ENCODE measurements at places on chromosomes 16 and 17.

- no peak for DNase-seq
These were observed 52.8 kb downstream of the CDH11 start for GRCh38 chr16:65069065-65069464.

DNA sequence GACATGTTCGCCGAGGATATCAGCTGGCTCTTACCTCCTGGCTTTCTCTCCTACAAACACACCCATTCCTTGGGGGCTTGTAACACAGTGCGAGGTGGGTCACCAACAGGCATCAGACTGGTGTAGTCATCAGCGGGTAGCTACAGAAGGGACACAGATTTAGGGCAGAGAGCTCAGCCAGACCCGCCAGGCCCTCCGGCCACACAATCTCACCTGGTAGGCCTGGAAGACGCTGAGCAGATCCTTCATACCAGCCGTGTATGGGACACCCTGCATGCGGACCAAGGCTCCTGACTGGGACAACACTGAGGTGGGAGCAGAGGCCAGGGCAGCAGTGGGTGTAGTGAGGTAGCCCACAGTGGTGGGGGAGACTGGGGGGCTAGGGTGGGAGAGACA, 5.8 kb downstream of the ESRP2 start:
- no peak for DNase-seq

GRCh38 chr16:17395849-17396480, 74.8 kb downstream of the XYLT1 start:
- DNase-seq = no peak

GRCh38 chr17:17440010-17440843, 36.6 kb upstream of the MED9 start:
- no peak for DNase-seq

DNA sequence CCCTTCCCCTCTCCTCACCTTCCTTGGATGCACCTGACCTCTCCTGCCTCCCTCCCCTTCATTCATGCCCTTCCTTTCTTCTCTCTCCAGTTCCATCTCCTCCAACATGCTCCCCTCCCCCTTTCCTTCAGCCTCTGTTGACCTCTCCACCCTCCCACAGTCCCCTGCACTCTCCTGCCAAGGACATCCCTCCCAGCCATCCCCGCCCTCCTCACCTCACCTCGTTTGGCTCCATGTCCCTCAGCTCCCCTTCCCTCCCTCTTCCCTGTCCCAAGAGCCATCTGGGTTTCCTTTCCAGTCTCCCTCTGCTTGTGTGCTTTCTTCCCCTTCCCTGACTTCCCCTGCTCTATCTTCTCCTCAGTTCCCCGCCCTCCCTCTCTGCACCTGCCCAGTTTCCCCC, 819.7 kb downstream of the KCNJ18 start:
- DNase-seq = no peak

DNA sequence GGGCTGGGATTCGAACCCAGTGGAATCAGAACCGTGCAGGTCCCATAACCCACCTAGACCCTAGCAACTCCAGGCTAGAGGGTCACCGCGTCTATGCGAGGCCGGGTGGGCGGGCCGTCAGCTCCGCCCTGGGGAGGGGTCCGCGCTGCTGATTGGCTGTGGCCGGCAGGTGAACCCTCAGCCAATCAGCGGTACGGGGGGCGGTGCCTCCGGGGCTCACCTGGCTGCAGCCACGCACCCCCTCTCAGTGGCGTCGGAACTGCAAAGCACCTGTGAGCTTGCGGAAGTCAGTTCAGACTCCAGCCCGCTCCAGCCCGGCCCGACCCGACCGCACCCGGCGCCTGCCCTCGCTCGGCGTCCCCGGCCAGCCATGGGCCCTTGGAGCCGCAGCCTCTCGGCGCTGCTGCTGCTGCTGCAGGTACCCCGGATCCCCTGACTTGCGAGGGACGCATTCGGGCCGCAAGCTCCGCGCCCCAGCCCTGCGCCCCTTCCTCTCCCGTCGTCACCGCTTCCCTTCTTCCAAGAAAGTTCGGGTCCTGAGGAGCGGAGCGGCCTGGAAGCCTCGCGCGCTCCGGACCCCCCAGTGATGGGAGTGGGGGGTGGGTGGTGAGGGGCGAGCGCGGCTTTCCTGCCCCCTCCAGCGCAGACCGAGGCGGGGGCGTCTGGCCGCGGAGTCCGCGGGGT, at the start of gene CDH1:
Gene CDH1 (plus strand): TSS at position 247 of the 684 bp plus-strand sequence. CDS start 124 bp downstream, at position 371.
- DNase-seq = no peak

- no peak for DNase-seq
These were observed 357.8 kb downstream of the GRIN2A start for GRCh38 chr16:9824200-9825068.

GRCh38 chr17:34173241-34173640, 81.8 kb upstream of the CCL2 start:
- DNase-seq = no peak

GRCh38 chr17:43171586-43172487, 823 bp downstream of the NBR1 start:
- DNase-seq = peak; percentile 49

DNA sequence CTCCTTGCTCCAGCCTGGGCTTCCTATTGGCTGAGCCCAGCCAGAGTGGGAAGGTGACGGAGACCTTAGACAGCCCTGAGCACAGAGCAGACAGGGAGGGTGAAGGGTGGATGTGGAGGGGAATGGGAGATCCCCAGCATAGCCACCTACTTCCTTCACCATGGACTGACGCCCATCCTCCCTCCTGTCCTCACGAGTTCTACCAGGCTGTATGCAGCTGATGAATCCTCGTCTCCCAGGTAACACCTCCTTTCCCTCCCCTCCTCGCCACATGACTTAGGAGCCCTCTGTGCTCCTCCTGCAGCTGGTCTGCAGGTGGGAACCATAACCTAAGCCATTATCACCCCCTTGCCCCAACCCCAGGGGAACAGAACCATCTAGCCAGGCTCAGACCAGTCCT, 9.0 kb upstream of the CRHR1 start:
- DNase-seq = no peak

DNA sequence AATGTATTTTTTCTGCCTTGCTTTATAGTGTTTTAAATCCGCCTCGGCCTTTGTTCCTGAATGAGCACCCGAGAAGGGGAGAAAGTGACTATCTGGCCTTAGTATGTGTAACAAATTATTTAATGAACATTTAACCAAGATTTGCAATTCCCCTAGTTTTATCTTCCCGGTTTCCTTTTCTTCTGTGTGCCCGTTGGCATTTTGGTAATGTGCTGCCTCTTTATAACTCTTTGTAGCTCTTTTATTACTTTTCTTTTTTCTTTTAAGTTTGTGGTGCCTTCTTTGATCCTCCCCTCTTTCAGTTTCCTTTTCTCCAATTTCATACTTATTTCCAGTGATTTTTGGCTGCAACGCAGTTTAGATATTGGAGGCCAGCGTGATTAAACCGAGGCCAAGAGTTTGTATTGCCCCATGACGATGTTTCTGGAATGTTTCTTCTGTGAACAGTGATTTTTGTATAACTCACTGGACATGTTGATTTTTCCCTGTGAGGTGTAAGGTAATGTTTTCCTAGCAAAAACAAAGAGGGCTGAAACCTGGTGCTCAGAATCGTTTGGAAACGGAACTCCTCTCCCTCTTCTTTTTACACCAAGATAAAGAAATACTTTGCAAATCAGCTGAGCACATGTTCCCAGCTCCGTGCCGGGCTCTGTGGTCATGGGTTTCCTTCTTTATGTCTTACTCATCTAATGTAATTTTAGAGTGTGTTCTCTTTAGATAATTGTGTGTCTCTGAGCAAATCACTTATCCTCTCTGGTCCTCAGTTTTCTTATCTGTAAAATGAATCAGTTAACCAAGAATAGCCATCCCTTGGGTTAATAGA, 344.3 kb downstream of the WWOX start:
- DNase-seq = no peak

- DNase-seq = peak; percentile 91
These were observed at the start of gene B3GNT9 for GRCh38 chr16:67150833-67151396. B3GNT9 (minus strand) TSS chr16:67150998; CDS start chr16:67150485, 513 bp downstream.

- peak; percentile 34 for DNase-seq
These were observed 103.4 kb downstream of the ZNF778 start for GRCh38 chr16:89320782-89321501.

- no peak for DNase-seq
These were observed 222.0 kb downstream of the HS3ST3B1 start for GRCh38 chr17:14522795-14523387.

DNA sequence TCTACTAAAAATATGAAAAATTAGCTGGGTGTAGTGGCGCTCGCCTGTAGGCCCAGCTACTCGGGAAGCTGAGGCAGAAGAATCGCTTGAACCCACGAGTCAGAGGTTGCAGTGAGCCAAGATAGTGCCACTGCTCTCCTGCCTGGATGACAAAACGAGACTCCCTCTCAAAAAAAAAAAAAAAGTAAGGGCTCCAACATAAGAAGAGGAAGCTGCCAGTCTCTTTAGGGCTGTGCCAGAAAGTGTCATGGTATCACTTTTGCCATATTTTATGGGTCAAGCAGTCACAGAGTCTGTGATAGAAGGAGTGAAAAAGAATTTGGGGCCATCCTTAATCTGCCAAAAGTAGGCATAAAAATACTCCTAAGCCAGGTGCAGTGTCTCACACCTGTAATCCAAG, 1.4 kb upstream of the PIPOX start:
- no peak for DNase-seq

DNA sequence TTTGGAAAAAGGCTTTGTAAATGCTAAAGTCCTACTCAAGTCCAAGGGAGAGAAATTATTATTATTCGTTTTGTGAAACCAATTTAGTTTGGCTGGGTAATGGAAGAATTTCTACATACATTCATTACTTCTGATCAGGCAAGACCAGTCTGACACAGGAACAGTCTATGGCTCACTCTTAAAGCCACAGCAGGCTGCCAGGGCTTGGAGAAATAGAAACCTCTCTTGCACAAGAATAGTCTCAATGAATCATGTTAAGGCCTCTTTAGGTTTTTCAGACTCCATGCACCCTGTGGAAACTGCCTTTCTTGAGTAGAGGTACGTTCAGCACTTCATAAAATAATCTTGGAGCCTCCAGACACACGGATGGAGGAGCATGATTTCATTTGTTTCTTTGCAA, 167.7 kb downstream of the IRX3 start:
- no peak for DNase-seq

GRCh38 chr16:64910356-64910755, 211.5 kb downstream of the CDH11 start:
- peak; percentile 69 for DNase-seq

DNA sequence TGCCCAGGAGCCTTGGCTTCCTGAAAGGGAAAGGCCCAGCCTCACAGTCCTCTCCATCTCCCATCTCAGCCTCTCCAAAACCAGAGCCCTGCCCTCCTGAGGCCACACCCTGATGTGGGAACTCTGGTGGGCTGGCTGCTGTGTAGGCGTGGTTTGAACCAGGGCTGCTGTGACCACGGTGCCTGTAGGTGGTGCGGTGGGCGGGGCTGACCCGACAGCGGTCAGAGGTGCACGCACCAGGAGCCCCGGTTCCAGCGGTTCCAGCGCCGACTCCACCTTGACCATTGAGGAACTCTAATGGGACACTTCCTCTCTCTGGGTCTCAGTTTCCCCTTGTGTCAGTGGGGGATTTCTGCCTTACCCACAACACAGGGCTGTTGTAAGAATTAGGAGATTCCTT, 2.4 kb downstream of the RAP1GAP2 start:
- DNase-seq = no peak

DNA sequence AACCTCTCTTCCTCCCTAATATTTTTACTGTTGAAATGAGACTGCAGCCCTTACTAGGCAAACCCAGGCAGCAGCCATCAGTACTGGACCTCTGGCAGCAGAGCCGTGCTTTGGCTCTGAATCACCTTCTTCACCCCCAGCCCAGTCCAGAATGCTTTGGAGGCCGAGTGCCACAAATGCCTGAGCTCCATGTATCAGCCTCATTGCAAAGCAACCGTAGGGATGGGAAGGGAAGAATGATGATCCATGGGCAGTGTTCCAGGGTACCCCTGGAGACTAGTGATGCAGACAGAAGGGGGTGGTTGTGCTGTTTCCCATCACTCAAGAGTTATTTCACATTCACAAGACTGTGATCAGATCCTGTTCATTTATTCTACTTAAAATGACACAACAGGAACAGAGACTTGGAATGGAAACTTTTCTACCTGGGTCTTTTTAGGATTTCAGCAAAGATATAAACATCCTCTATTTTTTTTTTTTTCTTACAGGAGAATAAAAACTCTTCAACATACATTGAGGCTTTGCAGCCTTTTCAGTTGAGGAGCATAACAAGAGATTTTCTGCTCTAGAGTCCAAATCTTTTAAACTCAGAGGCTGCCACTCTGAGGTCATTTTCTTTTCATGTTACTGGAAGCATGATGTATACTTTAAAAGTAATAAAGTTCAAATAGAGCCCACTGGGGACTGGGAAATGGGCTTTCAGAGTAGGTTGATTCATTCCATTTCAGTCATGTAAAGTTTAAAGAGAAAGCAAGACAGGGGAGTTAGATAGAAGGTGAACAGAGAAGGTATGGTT, 138.3 kb downstream of the KCNJ2 start:
- DNase-seq = no peak

DNA sequence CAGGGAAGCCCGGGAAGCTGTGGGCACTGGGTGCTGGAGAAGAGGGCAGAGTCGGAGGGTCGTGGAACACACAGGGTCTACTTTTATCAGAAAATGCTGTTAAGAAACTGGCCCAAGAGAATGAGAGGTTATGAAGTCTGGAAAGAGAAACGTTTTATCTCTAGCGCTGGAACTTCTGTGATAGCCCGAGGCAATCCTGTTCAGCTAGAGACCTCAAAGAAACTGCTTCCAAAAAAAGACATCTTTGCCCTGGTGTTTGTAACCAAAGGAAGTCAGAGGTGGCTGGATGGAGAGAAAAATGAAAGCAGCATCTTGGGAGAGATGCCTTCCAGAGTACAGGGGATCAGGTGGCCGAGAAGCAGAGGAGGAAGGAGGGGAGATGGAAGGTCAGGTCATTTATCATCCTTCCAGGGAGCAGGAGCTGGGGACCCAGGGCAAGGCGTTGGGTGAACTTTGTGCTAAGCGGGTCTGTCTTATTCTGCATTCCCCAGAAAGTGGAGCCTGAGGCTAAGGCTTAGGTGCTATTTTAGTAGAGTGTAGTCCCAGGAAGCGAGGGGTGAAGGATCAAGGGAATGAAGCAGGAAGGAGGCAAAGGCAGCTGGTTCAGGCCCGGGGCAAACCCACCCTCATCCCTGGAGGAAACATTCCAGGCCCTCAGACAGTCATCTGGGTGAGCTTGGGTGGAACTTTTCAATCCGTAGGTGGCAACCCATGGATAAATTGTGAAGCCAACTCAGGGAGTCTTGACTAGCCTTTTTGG, 66.5 kb downstream of the MGAT5B start:
- no peak for DNase-seq

DNA sequence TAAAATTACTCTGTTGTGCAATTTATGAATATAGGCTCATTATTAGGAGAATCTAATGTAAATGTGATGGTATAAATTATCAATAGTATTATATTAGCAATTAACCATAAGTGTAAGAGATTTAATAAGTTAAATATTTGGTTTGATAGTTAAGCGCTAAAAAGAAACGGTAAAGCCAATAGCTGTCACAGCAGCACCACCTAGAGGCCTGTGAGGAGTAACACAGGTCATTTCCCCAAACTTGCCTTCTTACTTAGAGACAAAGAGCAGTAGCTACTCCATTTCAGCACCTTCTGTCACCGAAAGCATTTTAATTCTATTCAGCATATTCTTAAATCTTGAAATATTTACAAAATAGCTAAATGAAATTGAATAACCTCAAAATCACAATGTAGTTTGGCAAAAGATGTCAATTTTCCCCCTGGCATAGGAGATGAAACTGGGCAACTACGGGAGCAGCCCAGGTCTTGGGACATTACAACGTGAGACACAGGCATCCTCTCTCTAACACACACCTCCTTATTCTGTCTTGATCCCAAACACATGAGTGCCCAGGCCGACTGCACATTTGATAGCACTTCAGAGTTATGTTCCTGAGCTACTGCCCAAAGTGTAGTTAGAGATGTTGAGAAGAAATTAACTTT, 14.3 kb upstream of the DYNLRB2 start:
- peak; percentile 46 for DNase-seq

- DNase-seq = no peak
These were observed 1.2 kb downstream of the STAT3 start for GRCh38 chr17:42386777-42387657.

GRCh38 chr17:48215583-48216139, 108.1 kb downstream of the SNX11 start:
- DNase-seq = no peak
